ENCODE measurements at places on chromosomes 3 and 15.

DNA sequence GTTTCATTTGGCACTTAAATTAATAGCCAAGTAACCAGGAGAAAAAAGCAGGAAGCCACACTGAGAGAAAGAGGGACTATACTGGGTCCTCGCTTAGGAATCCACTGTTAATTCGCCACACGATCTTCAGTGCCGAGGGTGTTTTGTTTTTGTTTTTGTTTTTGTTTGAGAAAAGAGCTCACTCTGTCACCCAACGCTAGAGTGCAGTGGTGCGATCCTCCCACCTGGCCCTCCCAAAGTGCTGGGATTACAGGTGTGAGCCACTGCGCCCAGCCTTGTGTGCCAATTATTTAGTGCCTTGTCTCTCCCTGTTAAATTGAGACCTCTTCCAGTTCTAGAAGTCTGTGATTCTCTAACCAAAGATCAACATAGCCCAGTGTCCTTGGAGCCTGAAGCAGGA, 53.8 kb upstream of the TPM1 start:
- no peak for DNase-seq

DNA sequence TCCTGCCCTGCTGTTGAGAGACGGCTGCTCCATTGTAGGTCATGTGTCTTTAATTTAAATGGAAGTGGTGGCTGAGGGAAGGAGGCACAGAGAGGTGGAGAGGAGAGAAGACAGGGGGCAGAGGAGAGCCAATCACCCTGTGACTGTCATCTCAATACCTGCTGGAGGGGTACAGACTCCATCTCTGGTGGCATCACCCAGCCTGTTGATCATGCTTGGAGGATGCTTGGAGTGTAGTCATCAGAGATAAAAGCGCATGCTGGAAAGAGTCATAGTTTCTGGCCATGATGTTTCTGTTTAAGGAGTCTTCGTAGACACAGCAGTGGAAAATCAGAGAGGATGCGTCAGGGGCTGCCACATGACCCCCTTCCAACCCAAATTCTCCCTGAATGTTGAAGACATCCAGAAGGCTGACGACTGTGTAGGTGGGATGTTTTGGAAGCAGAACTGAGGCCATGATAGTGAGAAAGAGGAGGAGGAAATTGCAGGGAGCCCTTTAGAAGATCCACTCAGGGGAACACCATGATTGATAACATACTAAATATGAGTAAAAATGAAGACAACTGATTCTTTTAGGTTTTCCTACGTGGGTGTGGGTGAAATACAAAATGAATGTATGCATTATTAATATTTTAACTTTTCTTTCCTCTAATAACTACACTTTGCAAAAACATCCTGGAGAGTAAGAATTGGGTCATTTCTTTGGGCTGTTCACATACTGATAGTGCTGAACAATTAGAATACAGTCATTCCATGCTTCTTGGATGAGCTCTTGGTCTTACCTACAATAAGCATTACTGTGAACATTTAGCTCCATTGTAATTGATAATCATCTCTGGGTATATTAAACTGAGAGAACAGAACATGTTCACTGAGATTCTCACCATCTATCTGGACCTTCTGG, 210.6 kb upstream of the ATP10A start:
- no peak for DNase-seq

DNA sequence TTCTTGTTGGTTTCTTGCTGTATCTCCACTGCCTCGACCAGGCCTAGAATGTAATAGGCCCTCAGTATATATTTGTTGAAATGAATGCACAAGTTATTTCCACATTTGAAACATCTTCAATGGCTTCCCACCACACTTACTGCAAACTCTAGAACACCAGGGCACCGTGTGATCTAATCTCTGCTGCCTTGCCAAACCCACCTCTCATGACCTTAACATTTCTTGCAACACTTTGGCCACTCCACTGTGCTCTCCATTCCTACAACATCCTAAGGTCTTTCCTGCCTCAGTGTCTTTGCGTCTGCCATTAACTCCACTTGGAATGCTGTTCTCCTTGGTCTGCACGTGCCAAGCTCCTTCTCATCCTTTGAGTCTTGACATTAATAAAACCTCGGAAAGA, 14.1 kb downstream of the FRMD4B start:
- DNase-seq, result no peak

GRCh38 chr3:123723522-123724168, 138.8 kb upstream of the HACD2 start:
- DNase-seq, result peak; percentile 5

DNA sequence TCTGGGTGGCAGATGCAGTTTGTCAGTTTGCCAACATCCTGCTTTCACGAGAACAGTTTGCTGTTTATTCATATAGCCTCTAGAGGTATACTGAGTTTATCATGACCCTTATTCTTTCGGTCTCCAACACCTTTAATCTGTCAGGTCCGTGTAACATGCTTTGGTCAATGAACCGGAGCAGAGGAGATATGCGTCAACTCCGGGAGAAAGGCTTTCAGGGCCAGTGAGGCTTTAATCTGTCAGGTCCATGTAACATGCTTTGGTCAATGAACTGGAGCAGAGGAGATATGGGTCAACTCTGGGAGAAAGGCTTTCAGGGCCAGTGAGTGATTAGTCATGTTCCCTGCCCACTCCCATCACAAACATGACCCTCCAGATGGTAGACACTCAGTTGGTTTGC, 16.9 kb upstream of the GPD1L start:
- no peak for DNase-seq

GRCh38 chr15:54803987-54804386, 392.8 kb downstream of the RSL24D1 start:
- no peak for DNase-seq

GRCh38 chr3:11995120-11995519, 9.1 kb upstream of the SYN2 start:
- no peak for DNase-seq

GRCh38 chr3:42547401-42547945, 34.3 kb downstream of the SEC22C start:
- DNase-seq, result peak; percentile 62

GRCh38 chr15:45285413-45285812, 33.4 kb downstream of the SLC28A2 start:
- DNase-seq, result no peak

DNA sequence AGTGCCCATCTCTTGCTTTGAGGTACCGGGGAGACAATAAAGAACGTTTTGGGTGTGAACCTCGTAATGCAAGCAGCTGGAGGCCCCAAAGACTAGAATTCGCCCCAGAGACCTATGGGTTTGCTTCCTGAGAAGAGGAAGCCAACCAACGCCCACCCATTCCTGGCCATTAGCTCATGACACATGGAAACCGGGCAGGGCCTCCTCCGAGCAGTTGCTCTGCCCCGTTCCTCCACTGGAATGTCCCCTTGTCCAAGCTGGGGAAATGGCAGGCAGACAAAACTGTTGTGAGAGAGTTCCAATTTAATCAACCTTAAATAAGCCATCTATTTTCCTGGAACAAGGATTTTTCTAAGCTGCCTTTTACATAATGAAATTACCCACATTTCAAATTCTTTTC, 250.9 kb upstream of the IGF1R start:
- no peak for DNase-seq

GRCh38 chr3:178915365-178915764, 156.2 kb downstream of the ZMAT3 start:
- DNase-seq, result no peak

DNA sequence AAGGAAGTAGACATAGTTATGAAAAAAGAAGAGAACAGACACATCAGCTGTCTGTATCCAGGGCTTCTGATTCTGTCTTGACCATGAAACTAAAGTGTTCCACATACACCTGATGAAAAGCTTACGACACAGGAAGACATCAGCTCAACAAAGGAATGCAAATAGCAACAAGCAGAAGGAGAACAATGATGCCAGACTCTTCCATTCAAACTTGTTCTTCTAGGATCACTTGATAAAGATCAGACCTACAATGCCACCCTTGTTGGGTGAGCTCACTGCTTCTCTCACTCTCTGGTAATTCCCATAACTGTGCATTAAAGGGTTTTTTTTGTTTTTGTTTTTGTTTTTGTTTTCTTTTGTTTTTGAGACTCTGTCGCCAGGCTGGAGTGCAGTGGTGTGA, 49.7 kb downstream of the GATM start:
- DNase-seq, result no peak

DNA sequence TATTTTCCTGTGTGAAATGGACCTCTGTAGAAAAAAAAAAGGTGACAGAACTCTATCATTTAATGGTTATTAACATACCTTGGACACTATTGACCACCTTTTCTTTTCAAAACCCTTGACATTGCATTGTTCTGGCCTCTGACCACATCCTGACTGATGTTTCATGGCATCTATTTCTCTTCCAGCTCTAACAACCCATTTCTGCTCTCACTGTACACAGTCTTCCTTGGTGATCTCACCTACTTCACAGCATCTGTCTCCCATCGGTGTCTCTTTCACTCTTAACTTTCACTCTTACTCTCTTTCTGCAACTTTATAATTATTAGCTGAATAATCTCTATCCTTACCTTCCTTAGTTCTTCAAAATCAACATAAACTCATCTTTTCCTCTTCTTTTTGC, 217.4 kb upstream of the CD96 start:
- no peak for DNase-seq

Data from activated T-helper 1 cell treated with anti-CD3 and anti-CD28 coated beads, Interleukin-2, amount 50 U/mL, for 16 hours (primary cell).